ENCODE measurements at places on chromosomes 1 and 21. TPM values are rescaled to one million over a fixed set of nuclear protein-coding genes. Genes with fewer than 3 reads are reported as not detected.

GRCh38 chr1:220700556-220701179 lies 10.5 kb downstream of the C1orf115 start:
- DNase-seq = peak; percentile 28

- no peak for DNase-seq
Measured at GRCh38 chr1:112688781-112689193, 14.3 kb downstream of the MOV10 start.

GRCh38 chr1:64846573-64847430 lies 101.9 kb downstream of the RAVER2 start:
- DNase-seq = no peak

- peak; percentile 11 for DNase-seq
Measured at GRCh38 chr1:193103759-193104501, 1.3 kb downstream of the GLRX2 start.

- DNase-seq = peak; percentile 96
Measured at GRCh38 chr1:16122916-16123315, 33.0 kb downstream of the EPHA2 start.

RNF220 gene
- total RNA-seq = 65.4 TPM

TDRD10 gene
- total RNA-seq = not detected

- no peak for DNase-seq
Measured at GRCh38 chr1:204385727-204386126, 25.9 kb downstream of the PPP1R15B start.

GRCh38 chr1:9687874-9688582 lies 36.5 kb downstream of the PIK3CD start:
- no peak for DNase-seq

RNF186 gene
- total RNA-seq = not detected

SPRR2B gene
- not detected for total RNA-seq

GRCh38 chr1:68228851-68229250 lies 3.5 kb downstream of the WLS start:
- no peak for DNase-seq

GRCh38 chr1:177411381-177411780 lies 240.6 kb downstream of the BRINP2 start:
- DNase-seq = no peak

GRCh38 chr1:221712776-221713431 lies 29.0 kb downstream of the DUSP10 start:
- no peak for DNase-seq

GRCh38 chr1:32066489-32066873 lies 6.3 kb upstream of the TMEM39B start:
- peak; percentile 99 for DNase-seq

NTRK1 gene
- 0.33 TPM for total RNA-seq

FAM72C gene
- 13.1 TPM for total RNA-seq

FCGR1A gene
- not detected for total RNA-seq

DNA sequence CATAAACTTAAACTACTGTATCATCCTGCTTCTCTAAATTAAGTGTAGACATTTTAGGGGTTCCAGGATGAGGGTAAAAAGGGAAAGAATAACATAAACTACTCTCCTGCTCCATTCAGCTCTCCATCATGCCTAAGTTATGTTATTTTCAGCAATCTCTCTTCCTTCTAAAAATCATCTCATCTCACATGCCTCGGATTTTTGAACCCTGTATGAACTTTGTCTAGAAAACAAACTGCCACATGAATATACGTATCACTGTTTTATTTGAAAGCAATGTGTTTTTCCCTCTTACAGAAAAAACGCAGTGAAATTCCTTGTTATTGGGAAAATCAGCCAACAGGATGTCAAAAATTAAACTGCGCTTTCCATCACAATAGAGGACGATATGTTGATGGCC lies 32.6 kb downstream of the ZBED6 start:
- DNase-seq = no peak

DNA sequence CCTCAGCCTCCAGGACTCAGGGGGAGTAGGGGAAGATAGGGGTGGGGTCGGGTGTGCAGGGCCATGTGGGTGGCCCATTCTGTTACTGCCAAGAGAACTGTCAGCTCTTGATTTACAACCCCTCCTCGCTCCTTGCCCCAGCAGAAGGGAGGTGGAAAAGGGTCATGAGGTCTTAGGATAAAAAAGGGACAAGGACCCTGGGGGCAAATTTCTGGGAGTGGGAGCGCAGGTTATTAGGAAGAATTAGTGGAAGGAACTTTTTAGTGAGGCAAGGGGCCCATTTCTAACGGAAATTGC lies 812 bp downstream of the FAM110D start:
- DNase-seq = no peak

DMRTB1 gene
- not detected for total RNA-seq

DNA sequence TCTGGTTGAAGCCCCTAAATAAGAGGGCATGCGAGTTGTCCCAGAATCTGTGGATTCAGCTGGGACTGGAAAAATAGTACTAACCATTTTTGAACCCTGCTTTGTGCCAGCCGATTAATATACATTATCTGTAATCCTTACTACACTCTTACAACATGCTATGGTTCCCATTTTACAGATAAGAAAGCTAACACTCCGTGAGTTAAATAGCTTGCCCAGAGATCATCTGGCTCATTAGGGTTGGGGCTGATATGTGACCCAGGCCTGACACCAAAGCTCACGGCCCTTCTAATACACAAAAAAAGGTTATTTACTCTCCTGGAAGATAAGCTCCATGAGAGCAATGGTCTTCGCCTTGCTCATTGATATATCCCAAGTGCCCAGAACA lies 14.9 kb downstream of the ATP2B4 start:
- no peak for DNase-seq

TDRD5 gene
- 0.12 TPM for total RNA-seq

DNA sequence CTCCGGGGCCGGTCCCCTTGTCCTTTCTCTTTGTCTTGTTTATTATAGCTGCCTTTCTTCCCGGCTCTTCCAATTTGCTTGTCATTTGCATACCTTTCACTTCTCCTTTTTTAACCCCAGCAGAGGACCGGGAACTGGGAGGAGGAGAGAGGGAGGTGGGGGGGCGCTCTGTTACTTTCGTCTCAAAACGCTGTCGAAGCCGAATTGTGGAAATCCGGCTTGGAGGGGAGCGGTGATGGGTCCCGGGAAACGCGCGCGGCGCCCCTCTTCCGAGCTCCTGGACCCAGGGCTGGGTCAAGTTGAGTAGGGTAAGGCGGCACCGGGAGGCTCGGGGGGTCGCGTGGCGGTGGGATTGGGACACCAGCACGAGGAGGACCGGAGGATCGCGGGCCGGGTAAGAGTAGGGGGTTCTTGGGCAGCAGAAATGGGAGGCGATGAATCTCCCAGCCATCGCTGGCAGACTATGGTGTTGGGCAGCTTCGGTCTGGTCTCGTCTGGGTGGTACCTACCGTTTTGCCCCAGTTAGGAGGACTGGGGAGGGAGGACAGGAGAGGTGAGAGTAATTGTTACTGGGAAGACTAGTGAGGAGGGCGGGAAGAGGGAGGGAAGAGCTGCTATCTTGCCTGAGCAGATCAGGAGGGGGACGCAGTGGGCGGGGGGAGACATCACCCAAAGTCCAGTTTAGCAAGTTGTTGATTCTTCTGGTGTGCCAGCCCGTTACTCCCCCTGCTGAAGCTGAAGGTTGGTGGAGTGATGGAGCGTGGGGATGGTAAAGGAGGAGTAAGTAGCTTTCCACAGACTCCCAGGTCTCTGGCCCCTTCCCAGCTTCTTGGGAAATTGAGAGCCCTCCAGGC lies 1.5 kb downstream of the PROX1 start:
- DNase-seq = no peak

OLFM3 gene
- not detected for total RNA-seq

CMPK1 gene
- total RNA-seq = 106 TPM

GRCh38 chr1:48228156-48228555 lies 5.6 kb downstream of the SLC5A9 start:
- DNase-seq = peak; percentile 13

GRCh38 chr1:2982615-2983318 lies 38.5 kb upstream of the ACTRT2 start:
- no peak for DNase-seq

GRCh38 chr1:1358433-1359271 lies at the start of gene MXRA8:
Gene MXRA8, minus strand, starts transcription at chr1:1358555. Its CDS starts 51 bp downstream, at chr1:1358504.
- no peak for DNase-seq

LRRC3 gene
- total RNA-seq = not detected

HSD3B1 gene
- total RNA-seq = not detected

FOXD2 gene
- 0.44 TPM for total RNA-seq

OPTC gene
- not detected for total RNA-seq

GRCh38 chr1:206774093-206774492 lies 1.8 kb upstream of the IL10 start:
- no peak for DNase-seq

GRCh38 chr21:14120091-14120734 lies 90.5 kb downstream of the LIPI start:
- peak; percentile 66 for DNase-seq

DISP3 gene
- 0.09 TPM for total RNA-seq

NTNG1 gene
- not detected for total RNA-seq

GRCh38 chr1:180973369-180973768 lies 49.3 kb downstream of the STX6 start:
- DNase-seq = no peak

DNA sequence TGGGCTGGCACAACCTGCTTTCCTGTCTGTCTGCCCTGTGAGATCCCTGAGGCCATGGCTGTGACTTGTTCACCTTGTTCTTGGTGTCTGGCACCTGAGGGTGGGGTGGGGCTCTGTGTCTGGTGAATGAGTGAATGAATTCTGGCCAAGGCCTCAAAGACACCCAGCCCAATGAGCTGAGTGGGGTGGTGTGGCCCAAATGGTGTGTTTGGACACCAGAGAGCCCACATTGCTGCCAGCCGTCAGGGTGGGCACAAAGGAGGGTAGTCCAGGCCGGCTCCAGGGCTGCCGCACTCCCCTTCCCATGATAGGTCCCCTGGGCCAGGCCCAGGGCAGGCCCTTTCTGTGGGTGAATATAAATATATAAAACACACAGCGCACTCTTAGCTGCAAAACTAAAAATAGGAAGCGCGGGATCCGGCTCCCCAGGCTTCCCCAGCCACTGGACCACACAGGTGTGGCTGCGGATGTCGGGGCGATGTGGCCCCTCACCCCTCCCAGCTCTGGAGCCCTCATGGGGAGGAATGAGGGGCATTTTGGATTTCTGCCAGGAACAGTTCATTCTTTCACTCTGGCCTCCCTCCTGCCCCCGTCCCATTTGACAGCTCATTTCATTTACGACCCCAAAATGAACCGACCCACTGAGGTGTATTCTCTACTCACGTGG lies 33.3 kb downstream of the RUNX3 start:
- no peak for DNase-seq

- no peak for DNase-seq
Measured at GRCh38 chr21:44010429-44010828, 1.7 kb upstream of the TRAPPC10 start.

GRCh38 chr1:11706292-11706691 lies 14.8 kb downstream of the DRAXIN start:
- no peak for DNase-seq

GRCh38 chr1:32817815-32818786 lies 648 bp downstream of the S100PBP start:
- DNase-seq = peak; percentile 71

FCGR3A gene
- not detected for total RNA-seq

- no peak for DNase-seq
Measured at GRCh38 chr1:44220755-44221154, 7.5 kb downstream of the DMAP1 start.

DNA sequence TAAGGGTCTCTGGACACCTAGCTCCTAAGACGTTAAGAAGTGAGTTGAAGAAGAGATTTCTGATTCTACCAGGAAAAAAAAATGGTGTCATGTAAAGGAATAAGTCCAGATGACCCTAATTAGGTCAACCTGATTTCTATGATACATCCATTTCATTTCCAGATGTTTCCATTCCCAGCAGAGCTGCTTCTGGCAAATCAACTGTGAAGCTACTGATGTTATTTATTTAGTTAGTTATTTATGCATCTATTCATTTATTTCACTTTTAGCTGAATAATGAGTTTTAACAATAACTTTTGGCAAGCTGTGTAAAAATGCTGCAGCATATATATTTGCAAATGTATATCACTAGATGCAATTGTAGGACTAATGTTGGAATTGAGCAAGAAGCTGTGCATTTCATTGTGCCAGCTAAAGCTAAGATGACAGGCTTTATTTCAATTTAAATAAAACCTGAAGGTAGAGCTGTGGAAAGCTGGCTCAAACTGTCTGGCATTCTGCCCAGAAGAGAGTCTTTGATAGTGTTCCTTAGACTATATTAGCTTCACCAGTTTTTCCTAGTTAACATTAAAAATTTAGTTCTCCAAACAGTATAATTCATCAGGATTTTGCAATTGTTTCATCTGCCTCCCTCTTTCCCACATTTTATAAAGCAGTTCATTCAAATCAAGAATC lies 1164.4 kb upstream of the ADGRL4 start:
- DNase-seq = peak; percentile 30

- no peak for DNase-seq
Measured at GRCh38 chr1:117642963-117643362, 37.1 kb downstream of the TENT5C start.
